ENCODE measurements at places on chromosomes 12 and 14.

GRCh38 chr12:89259821-89260220 lies 92.5 kb downstream of the DUSP6 start:
- DNase-seq, result no peak

GRCh38 chr12:1466481-1467154 lies 127.8 kb downstream of the FBXL14 start:
- no peak for DNase-seq

- DNase-seq, result no peak
Measured at GRCh38 chr12:76399040-76399439, 50.8 kb upstream of the BBS10 start.

DNA sequence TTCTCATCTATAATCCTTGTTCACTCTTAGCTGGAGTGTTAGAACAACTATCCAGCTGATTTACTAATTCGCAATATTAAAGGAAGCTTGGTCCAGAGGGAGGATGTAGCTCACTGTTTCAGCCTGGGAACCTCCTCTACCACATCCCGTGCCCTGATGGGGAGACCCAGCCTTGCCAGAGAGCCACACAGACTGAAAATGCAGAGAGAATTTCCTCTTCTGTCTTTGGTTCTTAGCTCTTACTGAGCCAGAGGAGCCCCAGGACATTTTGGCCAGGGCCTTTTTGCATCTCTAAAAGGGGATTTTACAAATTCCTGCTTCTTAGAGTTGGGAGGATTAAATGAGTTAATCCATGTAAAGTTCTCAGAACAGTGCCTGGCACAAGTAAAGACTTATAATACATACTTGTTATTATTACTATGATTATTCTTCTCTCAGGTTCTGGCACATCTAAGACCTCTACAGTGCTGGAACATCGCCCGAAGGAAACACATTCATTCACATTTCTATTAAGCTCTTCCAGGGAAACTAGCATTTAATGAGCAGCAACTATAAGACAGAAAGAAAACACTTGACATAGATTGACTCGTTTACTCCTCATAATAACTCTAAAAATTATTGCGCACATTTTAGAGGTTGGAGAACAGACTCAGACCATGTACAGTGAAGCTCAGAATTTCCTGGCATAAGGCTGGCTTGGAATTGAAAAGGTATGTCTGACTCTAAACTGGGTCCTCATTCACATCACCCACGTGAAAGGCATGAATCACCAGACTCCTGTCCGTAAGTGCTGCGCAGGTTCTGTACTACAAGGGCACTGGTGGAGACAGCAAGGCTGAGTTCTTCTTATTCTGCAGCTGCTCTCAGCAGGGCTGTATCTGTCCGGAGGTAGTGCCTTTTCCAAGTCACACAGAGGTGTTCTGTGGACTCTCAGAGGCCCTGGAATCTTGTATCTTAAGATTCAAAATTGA lies 27.8 kb upstream of the AEBP2 start:
- no peak for DNase-seq

DNA sequence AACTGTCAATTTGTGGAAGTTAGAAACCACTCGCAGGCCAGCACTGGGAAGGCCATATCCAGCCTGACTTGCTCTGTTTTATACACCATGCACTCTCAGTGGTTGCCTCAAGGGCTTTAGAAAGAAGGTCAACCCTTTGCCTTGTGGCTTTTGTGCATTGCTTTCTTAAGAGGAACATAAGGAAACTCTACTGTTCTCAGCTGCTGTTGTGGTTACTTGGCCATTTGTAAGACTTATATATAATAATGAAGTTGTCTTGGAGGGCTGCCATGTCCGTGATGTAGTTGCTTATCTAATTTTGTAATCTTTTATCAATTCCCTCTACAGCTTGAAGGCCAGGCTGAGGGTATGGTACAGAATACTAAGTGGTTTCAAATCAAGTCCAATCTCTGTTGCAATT lies 637.8 kb downstream of the DIO2 start:
- no peak for DNase-seq

GRCh38 chr12:110039085-110039807 lies 9.1 kb downstream of the C12orf76 start:
- no peak for DNase-seq

- no peak for DNase-seq
Measured at GRCh38 chr12:6036509-6036908, 88.0 kb downstream of the VWF start.

DNA sequence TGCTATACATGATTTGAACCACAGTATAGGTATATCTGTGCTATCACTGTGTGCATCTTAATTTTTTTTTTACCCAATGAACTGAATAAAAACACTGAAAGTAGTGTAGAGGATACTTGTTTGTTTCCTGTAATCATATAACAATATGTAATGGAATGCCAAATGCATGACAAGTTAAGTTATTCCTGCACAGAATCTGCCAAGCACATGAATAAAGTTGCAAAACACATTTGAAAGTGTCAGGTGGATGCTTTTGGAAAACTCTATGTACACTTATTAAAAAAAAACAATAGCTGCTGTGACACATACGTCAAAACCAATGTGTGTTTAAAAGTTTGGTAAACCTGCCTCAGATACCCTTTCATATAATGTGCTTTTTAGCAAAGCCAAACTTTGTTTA lies 1638.1 kb upstream of the SEL1L start:
- no peak for DNase-seq

DNA sequence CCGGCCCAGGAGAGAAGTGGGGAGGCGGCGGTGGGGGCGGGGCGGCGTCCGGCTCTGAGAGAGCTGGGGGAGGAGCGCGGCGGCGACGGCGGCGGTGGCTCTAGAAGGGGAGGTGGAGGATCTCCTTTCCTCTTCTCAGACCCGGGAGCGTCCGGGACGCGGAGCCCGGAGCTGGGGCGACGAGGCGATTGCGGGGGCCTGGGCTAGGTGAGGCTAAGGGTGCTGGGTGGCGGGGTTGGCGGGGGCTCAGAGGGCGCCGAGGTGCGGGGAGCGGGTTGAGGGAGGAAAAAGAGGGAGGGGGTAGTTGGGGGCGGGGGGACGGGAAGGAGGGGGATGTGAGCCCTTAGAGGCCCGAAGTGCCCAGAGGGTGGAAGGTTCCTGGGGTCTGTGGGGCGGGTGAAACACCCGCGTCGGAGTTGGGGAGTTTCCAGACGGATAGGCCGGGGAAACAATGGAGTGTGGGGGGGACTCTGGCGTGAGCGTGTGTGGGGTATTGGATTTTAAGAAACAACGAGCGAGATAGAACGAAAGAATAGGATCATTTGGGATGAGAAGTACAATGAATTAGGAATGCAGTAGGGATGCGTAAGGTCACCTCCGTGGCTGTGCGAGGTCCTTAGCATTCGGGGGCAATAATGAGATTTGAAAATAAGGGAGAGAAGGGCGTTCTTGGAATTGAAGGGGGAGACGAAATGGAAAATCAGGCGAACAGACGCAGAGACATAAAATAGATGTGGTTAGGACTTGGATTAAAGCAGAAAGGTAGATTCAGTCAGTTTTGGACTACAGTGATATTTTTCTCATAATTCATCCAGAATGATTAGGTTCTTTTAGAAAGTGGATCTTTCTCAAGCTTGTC lies at the start of gene SPATS2:
TSS of gene SPATS2 (plus strand) at position 82 of the 859 bp plus-strand sequence. CDS start 93,551 bp downstream, outside the sequence.
- no peak for DNase-seq

- peak; percentile 64 for DNase-seq
Measured at GRCh38 chr14:42556551-42556950, 949.9 kb downstream of the LRFN5 start.

GRCh38 chr12:48997719-48998496 lies 1.3 kb downstream of the DDN start:
- no peak for DNase-seq

DNA sequence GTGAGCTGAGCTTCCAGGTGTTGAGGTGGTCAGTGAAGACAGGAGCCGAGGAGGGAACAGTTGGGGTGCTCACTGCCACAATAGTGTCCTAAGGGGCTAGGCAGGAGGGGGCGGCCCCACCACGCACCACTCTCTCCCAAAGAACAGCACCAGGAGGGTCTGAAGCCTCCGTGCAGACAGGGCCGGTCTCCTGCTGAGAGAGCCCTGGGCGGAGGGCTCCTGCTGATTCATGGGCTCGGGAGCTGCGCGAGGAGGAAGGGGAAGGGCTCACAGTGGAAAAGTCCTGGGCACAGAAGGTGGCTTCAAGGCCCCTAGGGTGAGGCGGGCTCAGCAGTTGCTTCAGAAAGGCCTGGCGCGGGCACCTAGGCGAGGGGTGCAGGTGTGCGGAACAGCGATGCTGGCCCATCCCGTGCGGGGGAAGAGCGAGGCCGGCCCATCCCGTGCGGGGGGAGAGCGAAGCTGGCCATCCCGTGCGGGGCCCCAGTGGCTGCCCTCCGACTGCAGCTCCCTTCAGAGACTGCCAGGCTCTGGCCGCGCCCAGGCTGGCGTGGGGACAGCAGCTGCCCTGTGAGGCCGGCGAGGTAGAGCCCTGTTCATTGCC lies 176.7 kb downstream of the ADGRD1 start:
- no peak for DNase-seq

- no peak for DNase-seq
Measured at GRCh38 chr12:44184499-44185206, 348.8 kb downstream of the TMEM117 start.

- DNase-seq, result no peak
Measured at GRCh38 chr12:103780992-103781391, 60.0 kb downstream of the NT5DC3 start.

DNA sequence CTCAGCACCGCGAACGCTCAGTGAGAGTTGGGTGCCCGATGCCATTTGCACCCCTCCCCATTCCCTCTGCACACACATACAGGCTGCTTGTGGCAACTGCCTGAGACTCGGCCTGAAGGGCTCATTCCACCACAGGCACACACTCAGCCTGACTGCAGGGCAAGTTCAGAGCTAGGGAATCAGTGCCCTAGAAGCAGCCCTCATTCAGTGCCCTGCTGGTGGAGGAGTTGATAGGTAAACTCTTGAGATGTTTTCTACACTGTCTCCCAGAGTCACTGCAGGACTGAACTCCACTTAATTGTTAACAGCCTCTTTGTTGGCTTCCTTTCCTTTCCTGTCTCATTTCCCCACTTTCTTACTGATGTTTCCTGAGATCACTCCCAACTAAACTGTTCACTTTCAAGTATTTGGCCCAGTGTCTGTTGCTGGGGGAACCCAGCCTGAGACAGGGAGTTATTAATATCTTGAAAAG lies 16.9 kb downstream of the PPP1R36 start:
- no peak for DNase-seq

DNA sequence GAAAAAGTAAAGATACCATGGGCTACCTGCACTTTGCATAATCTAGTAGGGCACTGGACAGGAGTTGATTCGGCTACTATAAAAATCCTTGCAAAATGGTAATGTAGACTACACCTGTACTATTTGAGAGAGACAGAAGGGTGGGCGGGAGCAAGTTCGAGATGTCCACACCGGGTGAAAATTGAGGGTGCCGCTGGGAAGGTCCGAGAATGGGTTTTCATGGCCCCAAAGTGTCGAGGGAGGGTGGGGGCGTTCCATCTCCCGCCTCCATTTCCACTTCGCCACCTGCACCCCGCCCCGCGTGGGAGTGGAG lies 648 bp downstream of the SNX6 start:
- DNase-seq, result no peak

DNA sequence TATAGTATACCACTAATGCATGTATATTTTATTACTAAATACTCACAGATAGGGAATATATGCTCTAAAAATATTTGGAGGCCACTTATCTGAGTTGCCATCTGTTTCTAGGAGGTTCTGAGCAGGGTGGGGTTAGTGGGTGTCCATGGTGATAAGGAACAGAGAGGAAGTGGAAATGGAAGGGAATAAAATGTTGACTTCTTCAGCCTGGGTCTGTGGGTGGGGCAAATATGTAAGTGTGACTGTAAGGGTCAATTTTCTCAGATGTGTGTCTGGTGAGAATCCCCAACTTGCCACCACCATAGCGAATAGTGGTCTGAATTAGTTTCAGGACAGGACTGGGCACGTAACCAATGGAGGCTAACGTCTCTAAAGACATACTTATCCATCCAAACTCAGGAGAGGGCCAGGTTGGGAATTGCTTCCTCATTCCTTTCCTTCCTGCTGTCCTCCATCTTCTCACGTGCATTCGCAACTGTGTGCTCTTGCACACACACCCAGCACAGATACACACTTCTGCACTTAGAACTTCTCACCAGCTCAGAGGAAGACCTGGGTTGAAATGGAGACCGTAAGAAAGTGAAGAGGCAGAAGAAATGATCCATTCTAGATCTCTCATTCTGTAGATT lies 54.2 kb upstream of the GZMB start:
- DNase-seq, result no peak

GRCh38 chr14:37167151-37168047 lies 5.0 kb downstream of the SLC25A21 start:
- DNase-seq, result no peak

GRCh38 chr12:52044292-52044983 lies 6.8 kb upstream of the NR4A1 start:
- no peak for DNase-seq

GRCh38 chr12:104752881-104753280 lies 205.2 kb downstream of the SLC41A2 start:
- DNase-seq, result no peak

- peak; percentile 71 for DNase-seq
Measured at GRCh38 chr14:25622763-25623162, 572.8 kb upstream of the STXBP6 start.

DNA sequence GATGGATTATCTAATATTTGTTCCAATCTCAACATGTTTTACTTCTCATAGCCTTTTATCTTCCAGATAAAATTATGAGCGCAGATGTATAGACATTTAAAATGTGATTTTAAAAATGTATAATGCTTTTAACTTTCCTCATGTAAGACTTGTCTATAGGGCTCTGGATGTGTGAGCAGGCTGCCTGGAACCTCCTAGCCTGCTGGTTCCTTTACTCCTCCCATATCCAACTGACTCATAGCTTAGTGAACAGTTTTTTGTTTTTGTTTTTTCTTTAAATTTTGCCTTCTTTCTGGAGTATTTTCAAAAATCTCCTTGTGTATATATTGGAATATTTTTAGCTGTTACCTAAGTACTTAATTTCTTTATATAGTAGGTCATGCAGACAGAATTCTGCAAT lies 115.4 kb downstream of the PDE3A start:
- DNase-seq, result no peak

DNA sequence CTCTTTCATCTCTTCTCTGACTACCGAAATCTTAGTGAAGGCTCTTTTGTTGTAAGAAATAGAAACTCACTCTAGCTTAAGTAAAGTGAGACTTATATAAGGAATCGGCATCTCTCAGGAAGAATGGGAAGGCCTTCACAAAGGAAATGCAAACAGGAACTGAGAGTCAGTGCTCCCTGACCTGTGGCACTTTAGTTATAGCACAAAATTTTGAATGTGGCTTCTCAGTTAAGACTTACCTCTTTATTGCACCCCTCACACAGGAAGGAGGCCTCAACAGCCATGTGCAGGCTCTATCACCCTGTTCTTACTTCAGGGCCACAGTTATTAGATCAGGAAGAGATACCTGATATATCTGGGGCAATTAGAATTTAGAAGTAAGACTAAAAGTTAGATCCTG lies 224.7 kb upstream of the EGLN3 start:
- no peak for DNase-seq

GRCh38 chr12:24049728-24050127 lies 100.3 kb upstream of the SOX5 start:
- DNase-seq, result no peak

DNA sequence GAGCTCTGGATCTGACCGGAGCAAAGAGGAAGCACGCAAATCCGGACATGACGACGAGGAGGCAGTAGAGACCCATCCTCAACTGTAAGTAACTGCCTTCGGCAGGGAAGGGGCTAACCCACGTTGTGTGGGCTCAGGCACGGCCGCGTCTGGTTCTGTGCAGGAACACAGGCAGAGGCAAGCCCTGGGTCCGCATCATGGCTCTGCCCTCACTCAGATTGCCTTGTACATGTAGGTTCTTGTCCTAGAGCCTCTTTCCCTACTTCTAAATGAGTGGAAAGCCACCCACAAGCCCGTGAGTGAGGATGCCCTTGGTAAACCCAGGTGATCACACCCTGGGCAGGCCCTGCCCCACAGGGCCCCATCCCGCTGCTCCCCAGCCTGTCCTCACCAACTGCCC lies 8.9 kb upstream of the RPLP0 start:
- no peak for DNase-seq
